Colonic mucosa (tissue), 4 donors: ENCODE measurements at places on chromosomes 4 and X. TPM values are rescaled to one million over a fixed set of nuclear protein-coding genes. Genes with fewer than 3 reads are reported as not detected.
A peak's percentile ranks its signal among the peaks of the same experiment; 100 is the strongest.

- DNase-seq = no peak
Observed at GRCh38 chr4:140947506-140947905, 185.8 kb downstream of the RNF150 start.

DNA sequence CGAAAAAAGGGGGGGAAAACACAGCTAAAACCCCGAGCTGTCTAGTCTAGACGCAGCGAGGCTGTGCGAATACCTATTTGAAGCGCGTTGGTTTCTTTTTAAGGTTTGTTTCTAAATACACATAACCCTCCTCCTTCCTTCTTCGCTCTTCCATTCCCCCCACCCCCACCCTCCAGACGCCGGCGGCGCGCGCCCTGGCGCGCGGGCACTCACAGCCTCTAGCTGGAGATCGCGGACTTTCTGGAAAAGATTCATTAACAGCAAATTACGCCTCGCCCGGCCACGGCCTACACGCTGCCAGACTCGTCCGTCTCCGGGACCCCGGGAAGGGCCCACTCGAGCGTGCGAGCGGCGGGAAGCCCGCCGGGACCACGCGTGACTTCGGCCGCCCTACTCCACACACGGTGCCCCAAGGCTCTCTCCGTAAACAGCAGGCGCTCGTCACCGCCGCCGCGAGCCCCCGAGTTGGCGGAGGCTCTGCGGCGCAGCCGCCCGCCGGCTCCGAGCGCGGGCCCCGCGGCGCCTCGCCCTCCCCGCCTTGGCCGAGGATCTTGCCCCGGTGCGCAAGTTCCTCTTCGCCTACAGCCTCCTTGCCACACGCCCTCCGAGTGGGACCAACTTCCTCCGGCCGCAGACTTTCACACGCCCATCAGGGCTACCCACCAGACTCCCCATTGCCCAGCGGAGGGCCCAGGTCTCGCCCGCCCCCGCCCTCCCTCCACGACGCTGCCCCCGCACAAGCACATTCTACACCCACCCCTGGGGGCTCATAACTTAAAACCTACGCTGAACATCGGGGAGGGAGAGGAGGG lies 2.0 kb downstream of the BCOR start:
- no peak for DNase-seq

GRCh38 chr4:117793845-117794480 lies 240.3 kb upstream of the NDST3 start:
- DNase-seq = no peak

DNA sequence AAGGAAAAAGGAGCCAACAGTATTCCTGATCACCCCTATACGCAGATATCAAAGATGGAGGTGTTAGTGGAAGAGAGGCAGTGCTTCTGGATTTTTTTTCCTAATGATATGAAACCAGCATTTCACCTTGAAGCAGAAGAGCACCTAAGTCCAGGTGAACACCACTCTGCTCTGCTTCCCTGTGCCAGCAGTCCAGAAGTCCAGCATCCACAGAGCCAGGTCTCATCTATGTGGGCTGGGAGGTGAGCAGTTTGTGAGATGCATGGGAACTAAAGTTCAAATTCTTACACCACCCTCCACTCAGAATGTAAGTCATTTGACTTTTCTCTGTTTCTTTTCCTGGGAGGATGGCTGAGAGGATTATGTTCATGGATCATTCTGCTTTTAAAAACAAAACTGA lies 202.6 kb downstream of the RELL1 start:
- no peak for DNase-seq

GRCh38 chr4:150852216-150852615 lies 162.9 kb downstream of the LRBA start:
- DNase-seq = no peak

GRCh38 chrX:123277347-123277746 lies 93.3 kb downstream of the GRIA3 start:
- DNase-seq = no peak

GRCh38 chr4:90960840-90961239 lies 833.6 kb downstream of the CCSER1 start:
- no peak for DNase-seq

GRCh38 chr4:125833-126232 lies 1.5 kb downstream of the ZNF718 start:
- DNase-seq = no peak

DNA sequence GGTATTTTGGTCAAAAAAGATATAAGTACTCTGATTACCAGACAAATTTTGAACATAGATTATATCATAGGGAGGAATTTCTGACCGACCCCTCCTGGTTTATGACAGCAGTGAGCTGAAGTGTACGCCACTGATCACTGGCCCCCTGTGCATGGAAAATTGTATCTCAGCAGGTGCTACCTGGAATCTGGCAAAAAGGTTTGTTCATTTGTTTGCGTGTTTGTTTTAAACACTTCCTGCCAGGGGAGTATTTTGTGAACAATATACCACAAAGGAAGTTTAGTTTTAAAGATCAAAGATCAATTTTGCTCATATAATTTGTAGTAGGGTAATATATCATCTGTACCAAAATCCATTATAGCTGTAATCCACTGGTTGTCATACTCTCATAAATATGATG lies 219.7 kb upstream of the TENM3 start:
- DNase-seq = no peak

GRCh38 chrX:27444093-27444908 lies 18.8 kb downstream of the PPP4R3C start:
- DNase-seq = no peak

DNA sequence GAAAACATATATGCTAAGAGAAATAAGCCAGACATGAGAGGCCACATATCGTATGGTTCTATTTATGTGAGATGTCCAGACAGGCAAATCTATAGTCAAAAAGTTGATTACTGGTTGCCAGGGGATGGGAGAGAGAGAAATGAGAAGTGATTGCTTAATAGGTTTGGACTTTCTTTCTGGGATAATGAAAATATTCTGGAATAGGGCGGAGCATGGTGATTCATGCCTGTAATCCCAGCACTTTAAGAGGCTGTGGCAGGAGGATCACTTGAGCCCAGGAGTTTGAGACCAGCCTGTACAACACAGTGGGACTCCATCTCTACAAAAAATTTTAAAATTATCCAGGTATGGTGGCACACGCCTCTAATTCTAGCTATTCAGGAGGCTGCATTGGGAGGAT lies 22.4 kb downstream of the RBM47 start:
- DNase-seq = no peak

- no peak for DNase-seq
Observed at GRCh38 chr4:150682126-150682525, 100.2 kb downstream of the MAB21L2 start.

DNA sequence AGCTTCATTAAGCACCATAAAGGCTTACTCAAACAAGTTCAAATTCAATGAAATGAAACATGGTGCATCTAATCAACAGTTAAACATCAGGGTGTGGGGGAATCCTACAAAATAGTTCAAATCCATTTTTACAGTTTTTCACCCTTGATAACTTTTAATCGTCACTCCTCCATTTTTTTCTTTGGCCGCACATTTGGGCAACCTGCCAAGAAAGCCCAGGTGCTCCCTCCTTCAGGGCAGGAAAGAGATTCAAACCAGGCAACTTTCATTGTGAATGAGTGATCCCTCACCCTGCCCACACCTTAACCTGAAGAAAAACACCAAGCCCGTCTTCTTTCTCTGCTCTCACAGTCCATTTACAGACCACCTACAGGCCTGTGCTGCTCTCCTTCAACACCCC lies 24.9 kb downstream of the TRIM61 start:
- no peak for DNase-seq

DNA sequence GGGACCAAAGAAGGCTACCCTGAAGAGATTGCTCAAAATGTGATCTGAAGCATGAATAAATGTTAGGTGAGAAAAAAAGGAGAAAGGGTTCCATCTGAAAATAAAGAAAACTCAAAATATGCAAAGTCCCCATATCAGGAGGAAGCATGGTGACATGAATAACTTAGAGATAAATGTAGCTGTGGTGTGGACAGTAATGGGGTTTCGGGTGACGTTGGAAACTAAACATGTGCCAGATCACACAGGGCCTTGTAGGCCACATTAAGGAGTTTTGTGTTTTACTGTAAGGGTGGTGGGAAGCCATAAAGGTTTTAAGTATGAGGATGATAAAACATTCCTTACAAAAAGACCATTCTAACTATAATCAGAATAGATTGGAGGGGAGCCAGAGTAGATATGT lies 40.3 kb upstream of the ACSL4 start:
- no peak for DNase-seq

DNA sequence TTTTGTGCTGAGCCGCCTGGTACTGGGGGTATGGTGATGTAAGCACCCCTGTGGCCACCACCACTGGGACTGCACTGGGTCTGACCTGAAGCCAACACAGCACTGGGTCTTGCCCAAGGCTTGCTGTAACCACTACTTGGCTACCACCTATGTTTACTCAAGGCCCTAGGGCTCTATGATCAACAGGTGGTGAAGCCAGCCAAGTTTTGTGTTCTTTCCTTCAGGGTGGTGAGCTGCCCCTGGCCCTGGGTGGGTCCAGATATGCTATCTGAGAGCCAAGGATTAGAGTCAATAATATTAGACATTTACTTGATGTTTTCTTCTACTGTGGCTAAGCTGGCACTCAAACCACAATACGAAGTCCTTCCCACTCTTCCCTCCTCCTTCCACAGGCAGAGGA lies 55.1 kb upstream of the PAGE4 start:
- no peak for DNase-seq

GRCh38 chr4:170307182-170307581 lies 217.4 kb upstream of the AADAT start:
- no peak for DNase-seq

DNA sequence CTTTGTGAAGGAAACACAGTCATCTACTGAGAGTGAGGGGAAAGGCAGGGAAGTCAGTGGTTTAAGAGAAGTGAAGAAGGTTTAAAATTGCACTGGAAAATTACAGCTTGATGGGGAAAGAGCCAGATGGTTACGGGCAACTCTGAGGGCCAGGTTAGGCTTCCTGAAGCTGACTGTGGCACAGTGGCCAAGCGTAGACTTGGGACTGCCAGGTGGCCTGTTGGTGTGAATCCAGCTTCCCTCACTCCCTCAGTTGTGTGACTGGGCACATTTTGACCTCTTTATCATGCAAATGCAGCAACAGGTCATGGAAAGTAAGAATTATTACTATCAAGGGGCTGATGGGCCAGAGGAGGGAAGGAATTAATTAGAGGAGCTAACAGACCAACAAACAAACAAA lies 390.1 kb downstream of the UNC5C start:
- no peak for DNase-seq

- DNase-seq = no peak
Observed at GRCh38 chr4:86582410-86582809, 11.7 kb upstream of the PTPN13 start.

DNA sequence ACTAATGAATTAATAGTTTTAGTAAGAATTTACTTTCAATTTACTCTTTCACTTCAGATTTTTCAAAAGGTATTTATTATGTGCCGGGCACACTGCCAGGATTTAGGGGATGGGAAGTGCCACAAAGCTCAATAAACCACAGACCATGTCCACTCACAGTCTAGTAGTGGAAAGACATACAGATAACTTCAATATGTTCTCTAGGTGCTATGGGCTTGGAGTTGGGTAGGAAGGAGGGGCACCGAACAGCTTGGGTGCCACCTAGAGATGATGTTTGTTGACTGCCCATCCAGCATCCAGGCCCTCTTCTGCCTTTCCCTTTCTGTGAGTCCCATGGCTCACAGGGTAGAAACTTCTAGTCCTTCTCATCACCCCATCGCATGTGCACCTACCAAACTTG lies 17.8 kb downstream of the MFAP3L start:
- no peak for DNase-seq

DNA sequence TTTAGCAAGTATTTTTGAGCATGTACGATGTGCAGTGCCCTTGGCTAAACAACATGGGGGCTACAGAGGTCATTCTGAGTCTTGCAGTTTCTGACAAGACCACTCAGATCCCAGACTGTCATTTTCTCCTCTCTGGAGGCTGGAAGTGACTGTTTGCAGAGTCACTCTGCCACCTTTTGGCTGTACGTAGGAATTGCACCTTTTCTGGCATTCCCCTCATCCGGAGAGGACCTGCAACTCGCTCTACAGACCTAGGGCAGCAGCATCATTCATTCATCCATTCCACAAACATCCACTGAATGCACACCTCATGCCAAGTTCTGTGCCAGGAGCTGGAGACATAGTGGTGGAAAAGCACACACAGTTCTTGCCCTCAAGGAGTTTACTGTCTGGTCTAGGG lies 160.4 kb upstream of the GPR101 start:
- peak; percentile 17 for DNase-seq

GRCh38 chr4:100469555-100469954 lies 48.3 kb downstream of the EMCN start:
- DNase-seq = no peak

DNA sequence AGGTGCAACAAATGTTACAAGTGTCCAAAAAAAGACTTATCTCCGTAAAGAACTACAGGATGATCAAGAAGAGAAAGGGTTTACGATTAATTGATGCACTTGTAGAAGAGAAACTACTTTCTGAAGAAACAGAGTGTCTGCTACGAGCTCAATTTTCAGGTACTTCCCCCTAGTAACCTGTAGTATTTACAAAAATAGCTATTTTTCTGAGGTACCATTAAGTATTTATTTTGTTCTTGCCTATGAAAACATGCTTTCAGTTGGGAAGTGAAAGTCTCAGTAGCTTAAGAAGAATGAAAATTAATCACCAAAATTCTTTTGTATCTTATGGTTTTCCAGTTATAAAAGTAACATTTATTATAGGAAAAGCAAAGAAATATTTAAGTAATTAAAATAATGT lies 5.9 kb downstream of the THAP9 start:
- no peak for DNase-seq

DNA sequence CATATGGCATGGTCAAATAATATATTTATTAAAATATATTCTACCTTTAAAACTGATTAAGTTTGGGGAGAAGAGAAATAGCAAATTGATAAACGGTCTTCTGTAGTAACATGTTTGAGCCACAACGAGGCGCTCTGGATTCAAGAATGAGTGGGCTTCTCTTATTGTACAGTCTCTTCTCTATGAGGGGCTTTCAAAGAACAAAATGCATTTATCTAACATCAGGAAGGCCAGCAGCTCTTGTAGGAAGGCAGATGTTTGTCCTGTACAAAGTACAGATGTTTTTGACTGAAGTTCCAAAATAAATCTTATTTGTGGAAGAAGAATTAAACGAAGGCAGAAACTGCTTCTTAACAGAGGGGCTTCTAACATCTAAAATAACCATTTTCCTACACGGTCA lies 153.6 kb downstream of the RASL11B start:
- peak; percentile 29 for DNase-seq

DNA sequence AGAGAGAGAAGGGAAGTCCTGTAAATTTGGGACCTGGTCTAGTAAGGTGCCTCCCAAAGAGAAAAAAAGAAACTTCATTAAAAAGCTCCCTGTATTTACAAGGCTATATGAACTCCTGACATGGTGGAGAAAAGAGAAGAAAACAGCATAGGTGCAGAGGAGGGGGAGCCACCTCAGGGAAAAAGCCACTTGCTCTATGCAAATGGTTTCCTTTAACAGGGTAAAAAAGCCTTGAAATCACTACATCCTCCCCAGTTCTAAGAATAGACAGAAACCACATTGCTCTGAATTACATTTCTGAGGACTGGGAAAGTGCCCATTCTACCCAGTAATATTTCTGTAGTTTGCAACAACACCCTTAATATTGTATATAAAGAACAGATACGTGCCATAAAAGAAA lies 165.5 kb downstream of the KLF8 start:
- no peak for DNase-seq

Gene SLC49A3
- 8.4 TPM for total RNA-seq

Gene PRSS12
- 20.1 TPM for total RNA-seq

Gene HMGN5
- 6.1 TPM for total RNA-seq

Gene ADGRA3
- 34.8 TPM for total RNA-seq

Gene TBC1D19
- 4.0 TPM for total RNA-seq

Gene DGAT2L6
- not detected for total RNA-seq

Gene SPANXC
- not detected for total RNA-seq

Gene HGFAC
- not detected for total RNA-seq

Gene CCDC158
- total RNA-seq = not detected

Gene PDCL2
- not detected for total RNA-seq

Gene ADRA2C
- 0.61 TPM for total RNA-seq

Gene PPP1R2C
- not detected for total RNA-seq
